ENCODE measurements at places on chromosomes 13 and 19.

DNA sequence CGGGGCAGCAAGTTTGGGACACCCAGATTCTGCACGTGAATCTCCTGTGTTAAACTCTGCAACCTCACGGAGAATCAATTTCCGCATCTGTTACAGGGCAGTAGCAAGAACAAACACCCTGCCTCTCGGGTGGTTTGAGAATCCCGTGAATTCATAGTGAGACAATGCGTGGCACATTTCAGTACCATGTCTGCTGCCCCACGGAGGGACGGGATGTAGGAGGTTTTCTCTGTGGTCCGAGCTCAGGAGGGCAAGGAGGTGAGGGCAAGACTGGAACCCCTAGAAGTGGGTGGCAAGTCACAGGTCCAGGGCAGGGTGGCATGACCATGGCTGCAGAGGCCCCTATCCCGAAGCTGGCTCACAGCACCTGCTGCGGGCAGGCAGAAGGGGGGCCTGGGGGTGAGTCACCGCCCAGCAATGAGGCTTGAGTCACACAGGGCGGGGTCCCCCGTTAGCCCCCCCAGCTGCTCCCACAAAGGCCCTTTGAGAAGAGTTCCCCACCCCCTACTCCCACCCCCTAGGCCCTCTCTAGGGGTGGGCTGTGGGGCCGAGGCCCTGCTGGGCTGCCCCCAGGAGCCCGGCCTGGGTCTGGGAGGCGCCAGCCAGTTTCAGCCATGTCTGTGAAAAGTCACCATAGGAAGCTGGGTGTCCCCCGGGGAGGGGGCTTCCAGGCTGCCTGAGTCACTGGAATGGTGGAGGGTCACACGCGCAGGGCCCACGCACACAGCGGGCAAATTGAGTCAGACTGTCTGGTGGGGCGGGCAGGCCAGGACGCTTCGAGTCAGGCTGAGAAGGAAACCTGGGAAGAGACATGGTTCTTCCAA is 25.8 kb upstream of the NANOS3 start:
- DNase-seq = peak; percentile 74

- DNase-seq = peak; percentile 72
Observed at GRCh38 chr13:45370922-45371406, 30.0 kb upstream of the TPT1 start.

GRCh38 chr13:109642358-109642757 is 144.0 kb downstream of the IRS2 start:
- no peak for DNase-seq

- DNase-seq = peak; percentile 60
Observed at GRCh38 chr19:53511933-53512374, 26.0 kb upstream of the ZNF331 start.

- DNase-seq = no peak
Observed at GRCh38 chr19:13505164-13505695, 1.0 kb downstream of the CACNA1A start.

DNA sequence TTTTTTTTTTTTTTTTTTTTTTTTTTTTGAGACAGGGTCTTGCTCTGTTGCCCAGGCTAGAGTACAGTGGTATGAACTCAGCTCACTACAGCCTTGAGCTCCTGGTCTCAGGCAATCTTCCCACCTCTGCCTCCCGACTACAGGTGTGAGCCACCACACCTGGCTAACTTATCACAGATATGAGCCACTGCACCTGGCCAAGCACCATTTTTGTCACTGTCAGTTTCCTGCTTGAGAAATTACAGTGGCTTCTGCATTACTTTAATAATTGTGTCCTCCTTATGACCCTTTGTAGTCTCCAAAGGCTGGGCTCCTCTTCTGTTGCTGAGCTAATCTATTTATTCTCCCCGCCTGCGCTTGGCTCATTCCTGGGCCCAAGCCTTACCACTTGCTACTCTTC is 16.0 kb downstream of the UBE2L5 start:
- no peak for DNase-seq

GRCh38 chr19:51129716-51130115 is 5.0 kb downstream of the SIGLEC9 start:
- DNase-seq = no peak
